ENCODE measurements at places on chromosomes 12 and 14.
A peak's percentile ranks its signal among the peaks of the same experiment; 100 is the strongest.

DNA sequence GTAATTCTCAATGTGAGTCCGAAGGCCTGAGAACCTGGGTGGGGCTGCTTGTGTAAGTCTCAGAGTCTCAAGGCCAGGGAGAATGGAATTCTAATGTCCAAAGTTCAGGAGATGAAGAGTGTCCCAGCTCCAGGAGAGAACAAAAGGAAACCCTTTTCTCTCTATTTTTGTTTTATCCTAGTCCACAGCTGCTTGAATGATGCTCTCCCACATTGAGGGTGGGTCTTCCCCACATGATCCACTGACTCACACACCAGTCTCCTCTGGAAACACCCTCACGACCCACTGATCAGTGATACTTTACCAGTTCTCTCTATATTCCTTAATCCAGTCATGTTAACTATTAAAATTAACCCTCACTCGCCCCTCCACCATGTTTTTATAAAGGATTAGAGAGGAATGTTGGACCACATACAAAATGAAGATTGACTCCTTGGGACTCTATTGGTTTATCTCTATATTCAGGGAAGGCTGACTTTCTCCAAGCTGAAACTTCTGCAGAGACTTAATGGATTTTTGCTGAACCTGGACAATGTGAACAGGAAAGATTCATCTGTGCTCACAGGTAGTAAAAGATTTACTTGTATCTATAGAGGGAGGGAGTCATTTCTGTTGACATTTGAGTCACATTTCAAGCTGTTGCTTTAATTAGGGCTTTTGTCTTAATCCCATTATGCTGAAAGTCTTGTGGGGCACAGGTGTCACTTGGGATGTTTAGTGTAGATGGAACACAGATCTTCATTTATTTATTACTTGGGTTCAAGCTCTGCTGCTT lies 1061.0 kb upstream of the TMEM132C start:
- no peak for DNase-seq

- DNase-seq = no peak
These were observed 343.3 kb downstream of the MDGA2 start for GRCh38 chr14:47332106-47332505.

DNA sequence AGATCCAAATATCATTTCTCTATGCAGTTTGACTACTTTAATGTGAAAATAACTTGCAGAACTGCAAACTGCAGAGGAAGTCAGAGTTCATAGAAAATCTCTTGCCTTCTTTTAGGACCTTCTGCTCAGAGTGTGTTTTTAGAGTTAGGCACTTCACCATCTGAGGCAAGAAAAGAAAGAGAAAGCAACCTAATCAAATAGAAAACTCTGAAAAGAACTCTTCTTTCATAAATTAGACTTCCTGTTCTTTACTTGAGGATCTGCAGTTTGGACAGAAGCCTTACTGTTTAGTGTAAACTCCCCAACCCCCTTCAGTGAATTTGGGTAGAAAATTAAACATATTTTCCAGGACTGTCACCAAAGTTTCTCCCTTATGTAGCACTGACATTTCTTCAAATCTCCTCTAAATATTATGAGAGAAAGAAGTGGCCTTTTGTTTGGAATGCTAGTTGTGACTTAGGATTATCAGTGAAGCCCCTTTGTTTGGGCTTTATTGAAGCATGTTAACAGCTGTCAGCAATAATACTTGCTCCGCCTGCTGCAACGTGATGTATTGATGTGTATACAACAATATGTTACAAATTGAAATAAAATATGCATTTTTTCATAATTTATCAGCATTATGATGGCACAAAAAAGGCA lies 99.5 kb downstream of the PDZRN4 start:
- no peak for DNase-seq

DNA sequence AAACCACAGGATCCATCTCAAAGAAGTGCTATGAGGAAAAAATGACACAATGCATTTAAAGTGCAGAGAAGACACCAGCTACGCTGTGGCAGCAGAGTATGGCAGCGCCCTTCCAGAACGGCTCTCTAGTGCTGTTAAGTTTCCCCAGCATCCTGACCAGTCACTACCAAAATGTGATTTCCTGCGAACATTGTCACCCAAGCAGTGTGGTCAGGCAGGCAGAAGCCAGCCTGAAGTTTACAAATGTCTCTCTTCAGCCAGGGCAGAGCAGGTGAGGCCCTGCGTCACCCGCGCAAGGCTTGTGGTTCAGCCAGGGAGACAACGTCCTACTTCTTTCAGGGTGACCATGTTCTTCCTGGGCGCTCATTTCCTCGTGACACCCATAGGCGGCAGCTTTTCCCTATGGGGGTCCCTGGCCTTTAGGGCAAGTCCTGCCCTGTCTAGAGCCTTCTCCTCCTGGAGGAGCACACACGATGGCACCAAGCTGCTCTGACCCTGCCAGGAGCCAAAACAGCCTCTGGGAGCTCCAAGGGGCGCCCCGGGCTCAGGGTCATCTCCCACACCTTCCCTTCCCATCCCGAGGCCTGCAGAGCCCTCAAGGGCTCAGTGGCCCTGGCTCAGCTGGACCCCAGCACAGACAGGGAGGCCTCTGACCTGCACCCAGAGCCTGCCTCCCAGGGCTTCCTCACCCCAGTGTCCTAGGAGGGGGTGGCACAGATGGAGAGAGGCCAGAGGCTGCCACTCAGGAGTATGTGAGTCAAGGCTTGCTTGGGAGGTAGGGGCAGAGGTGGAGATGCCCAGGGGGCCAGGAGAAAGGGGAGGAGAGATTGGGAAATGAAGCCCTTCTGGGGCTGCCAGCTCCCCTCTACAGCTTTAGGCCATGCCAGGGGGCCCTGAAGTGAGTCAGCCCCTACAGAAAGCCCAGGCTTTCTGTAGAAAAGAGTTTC lies 41.9 kb downstream of the PSMA6 start:
- DNase-seq = no peak

- no peak for DNase-seq
These were observed 53.7 kb downstream of the CCDC88C start for GRCh38 chr14:91363776-91364523.

- no peak for DNase-seq
These were observed 8.0 kb upstream of the RTRAF start for GRCh38 chr14:51981218-51981854.

DNA sequence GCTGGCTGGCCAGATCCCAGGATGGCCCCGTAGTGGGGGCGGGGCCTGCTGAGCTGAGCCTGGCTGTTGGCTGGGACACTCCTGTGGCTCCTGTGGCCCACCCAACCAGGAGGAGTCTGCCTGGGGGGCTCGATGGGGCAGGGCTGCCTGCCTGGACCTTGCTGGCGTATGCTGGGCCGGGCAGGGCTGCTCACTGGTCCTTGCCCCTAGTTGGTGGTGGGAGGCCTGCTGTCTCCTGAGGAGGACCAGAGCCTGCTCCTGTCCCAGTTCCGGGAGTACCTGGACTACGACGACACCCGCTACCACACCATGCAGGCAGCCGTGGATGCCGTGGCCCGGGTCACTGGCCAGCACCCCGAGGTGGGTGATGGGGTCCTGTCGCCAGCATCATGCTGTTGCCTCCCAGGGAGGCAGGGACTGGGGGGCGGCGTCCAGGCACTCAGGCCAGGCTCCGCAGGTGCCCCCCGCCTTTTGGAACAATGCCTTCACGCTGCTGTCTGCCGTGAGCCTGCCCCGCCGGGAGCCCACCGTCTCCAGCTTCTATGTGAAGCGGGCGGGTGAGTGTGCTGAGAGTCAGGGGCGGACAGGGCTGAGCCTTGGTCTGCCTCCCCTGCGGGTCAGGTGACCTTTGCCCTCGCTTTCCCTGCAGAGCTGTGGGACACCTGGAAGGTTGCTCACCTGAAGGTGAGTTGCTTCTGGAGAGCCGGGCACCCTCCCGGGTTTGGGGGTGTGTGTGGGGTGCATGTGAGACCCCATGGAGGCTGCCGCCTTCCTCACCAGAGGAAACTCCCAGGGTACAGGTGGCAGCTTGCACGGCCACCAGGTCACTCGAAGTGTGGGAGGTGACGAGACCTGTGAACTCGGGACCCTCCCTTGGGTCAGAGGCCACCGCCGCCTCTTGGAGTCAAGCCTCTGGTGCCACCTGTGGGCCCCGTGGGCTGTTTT lies 3.4 kb downstream of the NOC4L start:
- DNase-seq = peak; percentile 15

All from left ventricle myocardium inferior (tissue), 1 donor.